ENCODE measurements at places on chromosomes 4 and X.

- DNase-seq = peak; percentile 49
These were observed 207.2 kb downstream of the NLGN4X start for GRCh38 chrX:6021316-6022091.

DNA sequence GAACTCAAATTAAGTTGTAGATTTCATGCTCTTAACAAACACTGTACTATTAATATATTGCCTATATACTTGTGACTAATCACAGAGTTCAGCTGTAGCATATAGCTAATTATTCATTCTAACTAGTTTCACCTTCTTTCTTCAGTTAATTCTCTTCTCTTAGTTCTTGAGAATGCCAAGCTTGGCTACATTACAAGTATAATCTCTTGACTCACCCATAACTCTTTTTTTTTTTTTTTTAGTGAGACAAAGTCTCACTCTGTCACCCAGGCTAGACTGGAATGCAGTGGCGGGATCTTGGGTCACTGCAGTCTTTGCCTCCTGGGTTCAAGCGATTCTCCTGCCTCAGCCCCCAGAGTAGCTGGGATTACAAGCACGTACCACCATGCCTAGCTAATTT is 5.4 kb downstream of the KLHL5 start:
- DNase-seq = peak; percentile 26

- no peak for DNase-seq
These were observed 417.6 kb upstream of the ZFP42 start for GRCh38 chr4:187577941-187578480.

- no peak for DNase-seq
These were observed 7.0 kb downstream of the SH3BGRL start for GRCh38 chrX:81208916-81209315.

DNA sequence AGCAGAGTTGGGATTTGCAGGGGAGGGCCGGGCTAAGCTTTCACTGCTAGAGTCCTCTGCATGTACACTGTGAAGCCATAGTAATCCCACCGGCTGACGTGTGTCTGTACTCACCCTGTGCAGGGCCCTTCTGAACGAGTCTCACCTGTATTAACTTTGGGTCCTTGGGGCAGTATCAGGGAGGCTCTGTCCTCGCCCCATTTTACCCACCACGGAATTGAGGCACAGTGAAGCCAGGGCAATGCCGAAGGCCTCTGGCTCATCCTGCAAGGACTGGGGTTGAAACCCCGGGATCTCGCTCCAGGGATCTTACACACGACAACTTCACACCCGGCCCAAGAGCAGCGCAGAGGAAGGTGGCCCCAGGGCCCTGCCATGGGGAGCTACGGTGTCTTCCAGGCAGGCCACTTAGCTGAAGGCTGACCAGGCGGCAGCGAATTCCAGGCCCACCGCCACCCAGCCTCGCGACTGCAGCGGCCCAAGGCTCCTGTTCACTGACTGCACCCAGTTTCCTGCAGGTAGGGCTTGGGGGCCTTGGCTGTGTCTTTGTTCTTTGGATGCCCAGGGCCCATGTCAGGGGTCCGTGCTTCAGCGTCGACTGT is 75.5 kb upstream of the ADRA2C start:
- DNase-seq = no peak

DNA sequence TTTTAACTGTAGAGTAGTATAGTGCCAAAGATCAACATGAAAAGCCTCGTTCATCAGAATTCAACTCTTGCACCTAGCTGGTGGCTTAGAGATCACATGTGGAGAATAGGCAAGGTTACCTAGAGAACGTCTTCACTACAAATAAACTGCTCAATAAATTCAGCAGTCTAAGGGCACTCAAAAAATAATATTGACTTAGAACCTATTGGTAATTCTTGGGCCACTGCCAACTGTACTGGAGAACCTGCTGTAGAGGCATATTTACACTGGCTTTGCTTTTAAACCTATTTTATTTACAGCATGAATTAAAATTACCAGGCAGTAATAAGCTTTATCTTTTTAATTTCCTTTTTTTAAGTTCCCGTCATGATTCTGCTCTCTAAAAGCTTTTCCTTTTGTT is 343.7 kb downstream of the PDHA2 start:
- no peak for DNase-seq

GRCh38 chrX:151970027-151970426 is 4.4 kb downstream of the GABRE start:
- DNase-seq = no peak

- DNase-seq = no peak
These were observed 71.1 kb downstream of the ADGRA3 start for GRCh38 chr4:22444813-22445212.

DNA sequence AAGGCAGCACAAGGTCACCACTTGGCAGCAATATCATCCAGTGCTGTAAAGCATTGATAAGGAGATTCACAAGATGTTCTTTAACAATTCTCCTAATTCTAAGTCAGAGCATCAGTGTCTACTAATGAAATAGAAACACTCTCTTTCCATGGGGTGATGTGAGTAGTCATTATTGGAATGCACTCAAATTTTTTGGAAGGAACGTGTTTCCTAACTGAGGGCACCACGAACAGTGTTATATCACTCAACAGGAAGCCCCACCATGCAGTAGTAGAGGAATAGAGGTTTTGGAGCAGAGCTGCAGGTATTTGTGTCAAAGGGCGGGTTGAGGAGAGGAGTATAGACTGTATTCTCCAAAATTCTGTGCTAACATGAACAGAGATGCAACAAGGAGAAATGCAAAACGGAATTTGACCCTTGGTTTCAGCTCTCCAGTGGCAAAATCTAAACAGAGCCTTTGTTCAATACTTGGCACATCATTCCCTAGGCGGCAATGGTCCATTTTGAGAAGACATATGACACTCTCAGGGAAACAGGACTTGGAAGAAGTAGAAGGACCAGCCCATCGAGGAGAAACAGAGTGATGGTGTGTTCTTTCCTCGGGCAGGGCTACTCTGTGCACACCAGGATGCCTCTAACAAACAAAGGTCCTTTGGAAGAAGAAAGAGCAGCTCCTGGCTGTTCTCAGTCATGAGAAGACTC is 98.9 kb downstream of the CPEB2 start:
- no peak for DNase-seq

- no peak for DNase-seq
These were observed 2.3 kb downstream of the FRMPD3 start for GRCh38 chrX:107451731-107452130.

DNA sequence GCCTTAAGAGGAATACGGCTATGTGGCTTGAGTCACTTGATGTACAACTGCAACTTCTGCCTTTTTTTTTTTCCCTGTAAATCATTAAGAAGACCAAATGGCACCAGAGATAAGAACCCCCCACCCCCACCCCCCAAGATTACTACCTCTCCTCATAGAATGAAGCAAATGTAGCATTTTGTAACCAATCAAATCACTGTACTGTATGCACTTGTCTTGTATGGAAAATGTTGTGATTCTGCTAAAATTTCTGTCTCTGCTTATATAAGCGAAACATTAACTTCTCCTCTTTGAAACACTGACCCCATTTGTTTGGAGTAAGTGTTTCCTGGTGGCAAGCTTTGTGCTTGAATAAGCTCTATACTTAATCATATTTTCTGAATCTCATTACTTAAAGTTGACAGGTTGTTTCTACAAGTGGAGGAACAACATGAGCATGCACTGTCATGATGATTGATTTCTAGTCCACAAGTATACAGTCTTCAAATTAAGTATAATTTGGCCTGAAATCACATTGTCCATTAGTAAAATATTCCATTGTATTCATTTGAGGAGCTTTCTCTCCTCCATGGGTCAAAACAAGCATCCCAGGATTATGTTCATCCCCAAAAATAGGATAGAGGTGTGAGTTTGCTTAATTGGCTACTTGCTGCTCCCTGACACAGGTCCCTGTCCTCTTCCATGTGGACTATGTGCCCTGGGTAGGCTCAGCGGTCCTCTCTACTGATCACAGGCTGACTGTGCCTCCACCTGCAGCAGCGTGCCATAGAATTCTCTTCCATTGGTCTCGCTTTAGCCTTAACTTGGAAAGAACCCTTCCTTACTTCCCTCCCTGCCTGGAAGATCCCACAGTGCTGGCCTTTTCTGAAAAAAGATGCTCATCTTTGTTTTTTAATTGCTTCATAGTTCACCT is 104.0 kb upstream of the BMP2K start:
- DNase-seq = peak; percentile 34

DNA sequence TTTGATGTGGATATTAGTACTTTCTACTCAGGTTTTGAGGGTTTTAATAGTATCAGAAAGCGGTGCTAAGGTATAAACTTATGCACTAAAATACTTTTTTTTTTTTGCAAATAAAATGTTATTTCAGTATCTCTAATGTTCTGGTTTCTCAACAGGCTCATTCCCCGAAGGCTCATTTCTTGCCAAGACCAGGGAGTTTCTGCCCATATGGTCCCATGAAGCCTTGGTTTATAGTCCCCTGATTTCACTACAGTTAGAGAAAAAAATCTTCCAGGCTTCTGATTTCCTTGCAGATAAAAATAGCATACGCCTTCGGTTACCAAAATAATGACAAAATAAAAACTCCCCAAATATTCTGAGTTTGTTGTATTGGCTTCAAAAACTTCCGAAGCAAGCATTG is 814.2 kb upstream of the PABPC4L start:
- no peak for DNase-seq

DNA sequence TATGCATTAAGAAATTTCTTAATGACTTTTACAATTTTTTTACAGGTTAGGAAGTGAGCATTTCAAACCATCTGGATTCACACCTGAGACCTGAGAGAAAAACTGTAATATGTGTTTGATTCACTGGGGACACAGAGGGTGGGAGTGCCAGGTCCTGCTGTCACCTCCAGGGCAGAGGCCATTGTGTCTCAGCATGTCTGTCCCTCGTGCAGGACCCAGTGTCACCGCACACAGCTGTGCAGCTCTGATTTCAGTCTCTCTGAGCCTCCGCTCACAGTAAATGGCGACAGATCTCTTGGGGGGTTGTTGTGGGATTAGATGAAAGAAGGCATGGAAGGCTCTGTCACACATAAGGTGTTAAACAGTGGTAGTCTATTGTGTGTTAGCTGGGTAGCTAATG is 23.0 kb upstream of the CLDN24 start:
- DNase-seq = no peak

GRCh38 chr4:85514117-85514516 is 39.2 kb downstream of the ARHGAP24 start:
- DNase-seq = no peak

- DNase-seq = peak; percentile 30
These were observed 2.6 kb downstream of the FLNA start for GRCh38 chrX:154371789-154372300.

GRCh38 chr4:169062897-169063244 is 52.8 kb upstream of the CBR4 start:
- DNase-seq = no peak

GRCh38 chr4:183107891-183108459 is 8.9 kb downstream of the WWC2 start:
- DNase-seq = no peak

DNA sequence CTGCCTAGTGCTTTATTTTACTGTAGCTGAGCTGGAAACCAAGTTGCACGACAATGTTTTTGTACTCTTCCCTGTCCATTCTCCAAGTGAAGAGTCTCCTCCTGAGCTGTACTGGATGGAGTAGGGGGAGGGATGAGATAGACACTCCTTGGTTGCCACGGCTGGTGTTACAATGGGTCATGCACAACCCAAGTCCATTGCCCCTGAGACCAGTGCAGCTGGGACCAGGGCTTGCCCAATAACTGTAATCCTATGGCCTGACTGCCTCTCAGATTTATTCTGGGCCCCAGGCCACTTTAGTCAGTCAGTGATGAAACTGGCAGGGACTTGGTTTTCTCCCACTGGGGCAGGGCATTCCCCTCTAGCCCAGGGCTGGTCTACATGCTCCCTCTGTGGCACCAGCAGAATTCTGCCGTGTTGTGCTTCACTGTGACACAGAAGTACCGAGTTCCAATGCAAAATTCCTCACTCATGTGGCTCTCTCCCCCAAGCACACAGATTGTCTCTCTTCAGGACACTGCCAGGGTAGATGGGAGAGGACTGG is 203.3 kb upstream of the PCDH18 start:
- no peak for DNase-seq

DNA sequence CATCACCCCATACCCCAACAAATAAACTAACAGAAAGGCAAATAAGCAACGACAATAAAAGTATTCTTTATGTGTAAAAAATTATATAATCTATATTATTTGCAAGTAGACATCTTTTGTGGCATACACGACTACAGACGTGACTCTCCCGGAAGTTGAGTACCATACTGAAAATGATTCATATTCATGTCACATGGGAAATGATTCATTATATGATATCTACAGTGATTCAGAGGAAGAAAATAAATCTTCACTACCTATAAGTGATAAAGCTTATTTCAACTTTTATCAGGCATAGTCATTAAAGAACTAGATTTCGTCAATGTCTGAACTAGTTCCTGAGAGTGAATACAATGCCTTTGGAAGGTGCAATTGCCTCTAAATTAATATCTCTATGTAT is 4.6 kb upstream of the ANTXR2 start:
- DNase-seq = no peak

DNA sequence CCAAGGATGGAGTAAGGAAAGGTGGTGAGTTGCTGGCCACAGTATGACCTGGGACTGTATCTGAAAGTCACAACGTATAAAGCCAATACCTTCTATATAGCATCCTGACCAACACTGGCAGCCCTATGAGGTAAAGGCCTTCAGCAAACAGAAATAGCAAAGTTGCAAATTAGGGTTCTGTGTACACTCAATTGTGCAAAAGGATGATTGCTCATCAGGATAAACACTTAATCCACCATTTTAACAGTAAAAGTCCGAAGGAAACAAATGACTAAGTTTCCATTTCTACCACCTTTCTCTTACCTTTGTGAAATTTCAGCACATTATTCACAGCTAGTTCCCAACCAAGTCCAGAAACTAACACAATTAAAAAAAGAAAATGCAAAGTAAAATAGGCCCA is 1.4 kb upstream of the FNIP2 start:
- no peak for DNase-seq

GRCh38 chr4:155593793-155594192 is 72.9 kb upstream of the GUCY1A1 start:
- no peak for DNase-seq

GRCh38 chr4:175646802-175647201 is 165.3 kb downstream of the GPM6A start:
- DNase-seq = no peak

- no peak for DNase-seq
These were observed 739 bp downstream of the SLC49A3 start for GRCh38 chr4:687971-688853.

DNA sequence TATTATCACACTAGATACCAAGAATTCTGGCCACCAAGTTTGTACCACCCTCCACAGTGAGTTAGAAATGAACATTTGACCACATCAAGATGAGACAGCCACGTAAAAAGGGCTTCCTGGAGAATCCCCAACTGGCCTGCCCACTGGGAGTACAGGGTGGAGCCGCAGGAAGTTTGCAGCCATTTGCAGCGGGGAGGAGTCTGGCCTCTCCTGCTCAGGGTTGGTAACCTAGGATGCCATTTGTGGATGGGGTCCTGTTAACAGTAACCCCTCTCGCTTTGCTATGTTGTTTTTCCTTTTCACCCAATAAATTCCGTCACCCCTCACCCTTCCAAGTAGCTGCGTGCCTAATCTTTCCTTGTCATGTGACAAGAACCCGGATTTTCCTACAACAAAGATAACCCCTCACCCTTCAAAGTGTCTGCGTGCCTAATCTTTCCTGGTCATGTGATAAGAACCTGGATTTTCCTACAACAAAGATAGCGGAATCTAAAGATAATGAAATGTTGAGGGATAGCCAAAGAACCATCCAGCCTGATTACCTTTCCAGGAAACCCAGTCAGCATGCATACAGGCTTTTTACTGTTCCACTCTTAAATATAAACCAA is 245.4 kb downstream of the NAF1 start:
- no peak for DNase-seq

- DNase-seq = peak; percentile 23
These were observed 68.3 kb upstream of the TMEM150C start for GRCh38 chr4:82630079-82630478.
